Activated CD4-positive, alpha-beta T cell treated with anti-CD3 and anti-CD28 coated beads, Interleukin-2, amount 10 ng/mL, durations not matched to agents 24 days and 14 days (primary cell): ENCODE measurements at places on chromosomes 3 and 15.
A peak's percentile ranks its signal among the peaks of the same experiment; 100 is the strongest.

GRCh38 chr15:59885832-59886231 is 118.3 kb upstream of the FOXB1 start:
- DNase-seq = no peak

GRCh38 chr15:89627256-89627970 is 27.9 kb downstream of the KIF7 start:
- peak; percentile 52 for DNase-seq

- no peak for DNase-seq
Measured at GRCh38 chr3:182947888-182948287, 32.5 kb downstream of the DCUN1D1 start.

- no peak for DNase-seq
Measured at GRCh38 chr15:100726070-100726420, 123.7 kb downstream of the ASB7 start.

DNA sequence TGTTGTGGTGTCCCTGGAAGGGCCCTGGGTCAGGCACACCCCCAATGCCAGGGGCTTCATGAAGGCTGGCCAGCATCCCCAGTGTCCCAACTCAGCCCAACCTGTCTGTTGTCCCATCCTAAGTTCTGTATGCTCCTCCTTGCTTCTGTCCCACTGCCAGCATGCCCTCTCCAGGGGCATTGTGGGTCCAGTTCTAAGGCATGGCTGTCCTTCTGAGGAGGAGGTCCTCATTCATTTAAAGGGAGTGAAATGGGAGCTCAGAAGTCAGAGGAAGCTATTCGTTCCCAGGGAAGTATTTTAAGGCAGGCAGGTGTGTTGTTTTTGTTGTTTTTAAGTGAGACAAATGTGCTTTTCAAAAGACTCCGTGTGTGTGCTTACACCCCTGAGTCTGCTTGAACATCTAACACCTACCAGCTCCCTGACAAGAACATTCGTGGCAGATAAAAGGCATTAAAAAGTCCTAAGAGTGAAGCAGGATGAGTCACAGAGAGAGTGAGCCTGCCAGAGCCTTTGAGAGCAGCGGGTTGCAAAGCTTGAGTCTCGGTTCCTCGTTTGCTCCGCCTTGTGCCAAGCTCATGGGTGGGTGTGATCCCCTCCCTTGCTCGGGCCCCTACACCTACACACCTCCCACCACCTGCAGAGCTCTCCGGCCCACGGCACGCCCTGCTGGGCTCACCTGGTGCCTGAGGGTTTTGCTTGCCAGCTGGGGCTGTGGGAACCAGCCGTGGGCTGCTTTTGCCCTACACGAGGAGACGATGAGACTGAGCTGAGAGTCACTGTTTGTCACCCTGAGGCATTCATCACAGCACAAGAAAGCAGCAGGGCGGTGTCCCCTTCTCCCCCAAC is 183.4 kb upstream of the TOPAZ1 start:
- DNase-seq = peak; percentile 69

- no peak for DNase-seq
Measured at GRCh38 chr3:132624790-132625189, 27.7 kb downstream of the ACKR4 start.

GRCh38 chr3:141243271-141243707 is 11.7 kb downstream of the PXYLP1 start:
- peak; percentile 81 for DNase-seq

DNA sequence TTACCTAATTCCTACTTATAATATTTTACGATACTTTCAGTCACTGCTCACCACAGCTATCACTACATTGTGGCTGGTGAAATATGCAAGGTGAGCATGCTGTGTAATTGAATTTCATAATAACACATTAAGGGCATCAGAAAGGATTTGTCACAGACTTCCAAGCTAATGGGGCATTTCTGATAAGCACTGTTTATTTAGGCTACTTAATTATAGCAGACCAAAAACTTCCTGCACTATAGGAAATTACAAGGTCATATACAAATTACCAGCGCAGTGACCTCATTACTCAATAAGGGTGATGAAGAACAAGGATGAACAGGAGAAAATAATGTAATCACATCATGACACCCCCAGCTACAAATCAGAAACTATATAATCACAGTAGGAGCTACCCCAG is 88.6 kb upstream of the FAM3D start:
- DNase-seq = no peak

DNA sequence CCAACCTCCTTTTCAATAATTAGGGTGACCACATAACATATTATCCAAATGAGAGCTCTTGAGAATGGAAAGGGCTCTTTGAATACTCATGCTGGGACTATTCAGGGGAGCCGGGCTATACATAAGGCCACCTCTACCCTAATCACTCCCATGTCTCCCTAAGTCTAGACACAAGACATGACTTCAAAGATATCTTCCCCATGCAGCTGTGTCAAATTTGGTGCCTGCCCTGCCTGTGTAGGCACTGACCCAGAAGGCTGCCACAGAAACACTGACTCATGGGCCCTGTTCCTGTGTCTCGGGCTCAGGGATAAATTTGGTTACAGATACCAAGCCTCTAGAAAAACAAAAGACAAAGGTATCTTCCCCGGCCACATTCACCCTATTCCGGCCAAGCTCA is 70.3 kb downstream of the MYLK start:
- DNase-seq = no peak

DNA sequence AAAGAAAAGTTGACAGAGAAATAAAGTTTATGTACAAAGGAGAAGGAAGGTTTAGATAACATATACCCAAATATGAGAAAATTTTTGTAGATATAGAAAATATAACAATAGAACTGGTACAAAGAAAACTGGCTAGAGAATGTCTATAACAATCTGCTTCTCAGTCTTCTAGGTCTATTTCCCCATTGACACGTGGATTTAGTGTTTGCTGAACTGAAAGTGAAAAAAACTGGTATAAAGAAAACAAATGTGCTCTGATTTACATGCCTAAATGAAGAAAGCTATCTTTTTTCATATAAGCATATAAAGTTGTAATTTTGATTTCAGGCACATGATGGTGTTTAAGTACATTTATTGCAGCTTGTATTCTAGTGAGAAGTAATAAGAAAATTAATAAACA is 9.8 kb downstream of the KCNMB2 start:
- DNase-seq = no peak

DNA sequence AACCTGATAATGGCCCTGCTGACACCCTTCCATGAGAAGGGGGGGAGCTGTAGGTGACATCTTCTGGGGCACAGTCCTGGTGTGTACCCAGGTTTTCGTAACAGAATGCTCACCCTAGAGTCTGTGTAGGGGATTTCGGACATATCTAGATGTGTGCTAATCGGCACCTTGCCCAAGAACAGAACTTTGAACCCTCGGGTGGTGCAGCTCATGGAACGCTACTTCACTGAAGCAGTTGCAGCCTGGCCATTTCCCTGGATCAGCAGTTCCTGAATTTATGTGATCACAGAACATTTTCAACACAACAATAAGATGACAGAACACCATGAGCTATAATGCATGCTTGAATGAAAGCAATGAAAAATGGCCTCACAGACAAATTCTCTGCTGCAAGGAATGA is 57.5 kb upstream of the MUC13 start:
- no peak for DNase-seq

DNA sequence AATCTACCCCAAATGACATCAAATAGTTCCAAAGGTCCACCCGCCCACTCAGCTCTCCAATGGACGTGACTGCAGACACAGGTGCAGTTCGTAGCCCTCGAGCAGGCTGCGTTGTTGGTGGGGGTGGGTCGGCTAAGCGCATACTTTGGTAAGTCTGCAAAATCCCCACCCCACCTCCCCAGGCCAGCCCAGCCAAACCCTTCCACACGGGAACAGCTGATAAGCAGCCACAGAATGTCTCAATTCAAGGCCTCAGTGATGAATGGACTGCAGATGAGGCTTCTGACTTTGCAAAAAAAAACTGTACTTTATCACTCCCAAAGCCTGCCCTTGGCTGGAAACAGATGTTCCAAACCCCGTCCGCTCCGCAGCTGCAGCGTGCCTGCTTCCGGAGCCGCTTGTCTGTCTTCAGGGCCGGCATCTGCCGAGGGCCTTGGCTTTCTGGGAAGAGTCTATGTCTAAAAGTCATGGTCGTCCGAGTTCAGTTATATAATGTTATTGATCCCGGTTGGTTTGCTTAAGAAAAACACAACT is 38.2 kb downstream of the PCSK6 start:
- no peak for DNase-seq

GRCh38 chr15:56411122-56411749 is 46.0 kb downstream of the TEX9 start:
- no peak for DNase-seq

GRCh38 chr3:178804606-178805005 is 267.0 kb downstream of the ZMAT3 start:
- DNase-seq = no peak

- peak; percentile 90 for DNase-seq
Measured at GRCh38 chr3:45064512-45065372, 38.6 kb downstream of the CLEC3B start.

GRCh38 chr15:52013151-52013791 is 5.7 kb upstream of the MAPK6 start:
- no peak for DNase-seq

- DNase-seq = no peak
Measured at GRCh38 chr3:8500319-8500988, 1.2 kb upstream of the LMCD1 start.

DNA sequence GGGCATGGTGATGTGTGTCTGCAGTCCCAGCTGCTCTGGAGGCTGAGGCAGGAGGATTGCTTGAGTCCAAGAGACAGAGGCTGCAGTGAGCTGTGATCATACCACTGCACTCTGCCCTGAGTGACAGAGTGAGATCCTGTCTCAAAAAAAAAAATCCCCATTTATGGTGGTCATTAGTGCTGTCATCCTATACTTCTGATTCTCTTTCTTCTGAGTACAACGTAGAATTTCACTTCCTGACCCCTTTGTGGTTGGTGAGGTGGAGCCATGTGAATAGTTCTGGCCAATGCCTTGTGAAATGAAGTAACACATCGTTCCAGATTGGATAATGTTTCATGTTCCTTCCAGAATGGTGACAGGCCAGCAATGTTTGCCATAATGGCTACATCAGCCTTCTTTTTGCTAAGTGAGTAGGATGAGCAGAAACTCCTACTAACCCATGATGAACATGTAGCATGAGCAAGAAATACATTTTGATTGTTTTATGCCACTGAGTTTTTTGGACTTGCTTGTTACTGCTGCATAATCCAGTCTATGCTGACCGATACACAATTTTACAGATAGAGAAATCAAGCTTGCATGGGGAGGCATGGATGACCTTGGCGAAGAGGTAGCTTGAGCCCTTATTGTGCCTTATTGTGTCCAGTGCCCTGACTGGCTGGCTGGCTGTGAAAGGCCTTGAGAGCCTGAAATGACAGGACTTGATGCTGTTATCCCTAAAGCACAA is 30.9 kb upstream of the TLE3 start:
- no peak for DNase-seq

DNA sequence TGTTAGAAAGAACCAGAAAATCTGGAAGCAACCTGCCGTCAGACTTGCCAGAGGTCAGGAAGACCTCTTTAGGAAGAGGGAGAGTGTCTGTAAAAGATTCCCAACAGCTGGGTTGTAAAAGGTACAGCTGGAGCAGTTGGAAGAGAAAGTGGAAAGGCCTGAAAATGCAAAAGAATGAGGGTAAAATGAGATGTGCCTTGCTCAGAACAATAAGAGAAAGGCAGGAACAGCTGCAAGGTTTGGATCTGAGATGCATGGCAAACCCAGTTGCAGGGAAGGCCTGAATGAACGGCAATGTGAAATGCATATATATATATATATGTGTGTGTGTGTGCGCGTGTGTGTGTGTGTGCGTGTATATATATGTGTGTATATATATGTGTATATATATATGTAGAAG is 88.1 kb downstream of the ZIC1 start:
- no peak for DNase-seq

GRCh38 chr3:121896823-121897222 is 2.6 kb downstream of the SLC15A2 start:
- DNase-seq = no peak

- DNase-seq = no peak
Measured at GRCh38 chr15:92869263-92869940, 30.7 kb upstream of the CHD2 start.

DNA sequence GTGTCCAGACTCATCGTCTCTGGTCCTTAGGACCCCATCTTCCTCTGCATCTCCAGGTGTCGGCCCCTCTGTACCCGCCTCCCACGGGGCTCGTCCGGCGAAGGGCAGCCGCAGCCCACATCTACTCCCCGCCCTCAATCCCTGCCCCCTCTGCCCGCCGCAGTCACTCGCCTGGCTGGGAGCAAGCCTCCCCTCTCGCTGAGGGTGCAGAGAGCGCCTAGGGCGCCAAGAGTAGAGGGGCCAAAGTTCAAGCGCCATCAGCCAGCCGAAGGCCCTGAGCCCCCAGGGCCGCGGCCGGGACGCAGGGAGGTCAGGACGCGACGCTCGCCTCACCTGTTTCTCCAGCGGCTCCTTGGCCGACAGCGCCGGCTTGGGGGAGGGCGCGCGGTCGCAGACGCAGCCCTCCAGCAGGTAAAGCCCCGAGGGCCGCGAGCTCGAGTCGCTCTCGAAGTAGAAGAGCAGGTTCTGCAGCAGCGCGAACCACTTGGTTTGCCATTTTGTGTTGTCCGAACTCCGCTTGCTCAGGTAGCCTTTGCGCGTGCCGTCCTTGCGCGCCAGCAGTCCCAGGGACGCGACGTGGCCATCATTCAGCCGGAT is 592 bp downstream of the RASGRF1 start:
- DNase-seq = no peak

GRCh38 chr3:106616556-106616955 is 747.7 kb upstream of the CBLB start:
- DNase-seq = no peak

GRCh38 chr3:145628211-145628610 is 532.8 kb downstream of the PLOD2 start:
- DNase-seq = no peak

DNA sequence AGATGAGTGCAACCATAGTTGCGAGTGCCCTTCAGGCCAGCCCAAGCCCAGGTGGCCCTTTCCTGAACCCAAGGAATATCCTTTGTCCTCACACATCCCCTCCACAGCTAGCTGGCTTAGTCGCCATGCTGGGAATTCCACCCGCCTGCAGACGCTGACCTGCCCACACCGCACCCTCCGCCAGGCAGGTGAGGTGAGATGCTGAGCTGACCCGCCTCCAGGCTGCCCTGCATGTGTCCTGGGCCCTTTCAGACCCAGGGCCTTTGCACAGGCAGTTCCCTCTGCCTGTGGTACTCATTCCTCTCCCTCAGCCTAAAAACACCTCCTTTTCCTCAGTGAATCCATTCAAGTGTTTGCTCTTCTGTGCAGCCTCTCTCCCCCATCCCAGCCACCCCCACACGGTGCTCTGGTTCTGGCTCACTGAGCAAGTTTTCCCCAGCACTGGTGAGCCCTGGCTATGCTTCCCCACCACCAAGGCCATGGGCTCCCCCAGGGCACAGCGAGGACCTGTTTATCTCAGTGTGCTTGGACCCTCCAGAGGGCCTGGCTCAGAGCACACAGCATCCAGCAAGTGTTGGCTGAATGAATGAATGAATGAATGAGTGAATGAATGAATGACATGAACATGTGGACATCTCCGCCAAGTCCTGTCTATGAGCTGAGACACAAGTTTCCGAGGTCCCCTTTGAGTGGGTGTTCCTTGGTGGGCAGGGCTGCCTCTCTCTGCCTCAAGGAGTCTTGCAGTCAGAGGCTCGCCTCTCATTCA is 33.0 kb upstream of the LINGO1 start:
- no peak for DNase-seq
